GF-D8 (cell line): ENCODE measurements at places on chromosomes 3 and 15.

GRCh38 chr15:93244696-93245660, 156.0 kb upstream of the RGMA start:
- no peak for DNase-seq

DNA sequence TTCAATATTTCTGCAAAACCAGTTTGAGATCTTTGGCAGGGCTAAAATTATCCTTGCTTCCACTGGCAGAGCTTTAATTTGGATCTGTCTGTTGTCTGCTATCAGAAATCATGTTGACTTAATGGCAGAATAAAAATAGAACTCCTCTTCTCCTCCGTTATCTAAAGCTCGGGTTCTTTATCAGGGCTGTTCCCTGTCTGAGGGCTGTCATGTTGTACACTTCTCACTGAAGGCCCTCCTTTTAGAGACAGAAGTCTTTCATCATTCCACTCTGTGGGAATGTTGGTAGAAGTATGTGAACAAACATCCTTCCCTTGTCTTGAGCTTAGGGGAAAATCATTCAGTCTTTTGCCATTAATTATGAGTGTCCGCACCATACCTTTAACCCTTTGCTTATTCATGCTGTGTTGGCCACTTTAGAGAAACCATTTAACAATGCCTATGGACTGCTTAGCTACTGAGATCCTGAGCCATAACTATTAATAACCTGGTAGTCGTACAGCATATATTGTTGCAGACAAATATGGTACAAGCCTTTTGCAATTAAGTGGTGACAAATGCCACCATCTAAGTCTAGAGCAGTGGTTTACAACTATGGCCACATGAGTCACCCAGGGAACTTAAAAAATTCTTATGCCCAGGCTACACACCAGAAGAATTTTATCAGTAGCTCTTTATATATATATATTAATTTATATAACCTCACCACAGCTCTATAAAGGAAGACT, 226.0 kb upstream of the TPM1 start:
- DNase-seq: no peak

- no peak for DNase-seq
Observed at GRCh38 chr15:82177291-82178010, 85.1 kb downstream of the EFL1 start.

GRCh38 chr3:31903686-31904431, 77.2 kb downstream of the OSBPL10 start:
- no peak for DNase-seq

GRCh38 chr3:54977439-54977838, 49.6 kb upstream of the LRTM1 start:
- DNase-seq: no peak

GRCh38 chr3:137134431-137134830, 176.6 kb downstream of the IL20RB start:
- DNase-seq: no peak

DNA sequence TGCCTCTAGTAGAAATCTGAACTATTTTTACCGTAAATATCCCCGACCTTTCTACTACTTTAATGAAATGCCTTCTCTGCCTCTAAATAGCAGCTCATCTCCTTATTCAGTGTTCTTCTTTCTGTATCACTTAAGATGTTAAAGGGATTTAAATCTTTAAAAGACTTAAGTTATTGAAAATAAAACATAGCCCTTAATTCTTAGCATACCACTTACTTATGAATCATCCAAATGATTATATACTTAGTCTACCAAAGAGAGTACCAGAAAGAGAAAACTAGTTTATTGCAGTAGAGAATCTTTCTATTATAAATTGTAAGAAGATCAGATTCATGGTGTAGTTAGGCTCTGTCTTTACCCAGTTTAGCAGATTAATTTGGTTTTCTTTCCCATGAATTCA, 802.0 kb downstream of the TBL1XR1 start:
- DNase-seq: no peak

DNA sequence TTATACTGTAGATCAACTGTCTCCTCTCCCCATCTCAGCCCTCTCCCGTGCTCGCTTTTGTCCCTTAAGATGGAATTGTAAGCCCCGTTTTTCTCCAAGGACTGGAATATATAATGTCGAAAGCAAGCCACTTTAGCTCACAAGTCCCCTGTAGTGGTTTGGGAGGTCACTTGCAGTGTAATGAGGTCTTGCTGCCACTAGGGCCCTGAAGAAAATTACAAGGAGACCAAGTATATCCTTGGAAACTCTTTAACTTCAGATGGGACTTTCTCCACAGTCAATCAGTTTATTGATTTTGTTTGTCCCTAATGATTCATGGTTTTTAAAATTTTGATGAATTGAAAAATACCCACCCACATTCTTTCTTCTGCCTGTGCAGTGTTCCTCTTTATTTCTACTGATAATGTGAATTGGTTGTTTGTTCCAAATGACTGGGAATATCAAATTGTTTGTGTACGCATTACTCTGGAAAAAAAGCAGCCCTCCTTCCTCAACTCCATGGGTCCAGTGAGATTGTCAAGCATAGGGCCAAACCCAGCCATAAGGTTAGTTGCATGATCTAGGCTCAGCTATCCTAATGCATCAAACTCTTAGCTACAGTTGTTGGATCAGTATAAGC, 294.8 kb downstream of the MCTP2 start:
- DNase-seq: no peak

DNA sequence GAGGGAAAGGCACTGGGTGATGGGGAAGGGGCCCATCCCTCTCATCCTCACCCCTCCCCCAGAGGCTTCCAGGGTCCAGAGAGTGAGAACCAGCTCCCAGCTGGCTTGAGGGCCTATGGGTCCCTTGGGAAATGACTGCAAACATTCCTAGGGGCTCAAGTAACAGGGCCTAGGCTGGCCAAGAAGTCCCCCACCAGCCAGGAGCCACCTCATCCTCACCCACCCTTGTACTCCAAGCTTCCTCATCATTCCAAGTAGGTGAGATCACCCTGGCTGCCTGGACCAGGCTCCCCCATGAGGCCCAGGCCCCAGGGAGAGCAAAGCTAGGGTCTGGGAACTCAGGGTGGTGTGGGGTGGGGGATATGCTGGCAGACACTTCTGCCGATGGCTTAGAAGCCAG, 14.8 kb downstream of the LOXL1 start:
- no peak for DNase-seq

- DNase-seq: no peak
Observed at GRCh38 chr15:73954188-73955145, 28.2 kb downstream of the LOXL1 start.

GRCh38 chr15:101028772-101029438, 109.7 kb downstream of the LRRK1 start:
- no peak for DNase-seq

GRCh38 chr3:22319446-22319845, 568.4 kb upstream of the ZNF385D start:
- no peak for DNase-seq

- no peak for DNase-seq
Observed at GRCh38 chr3:139353920-139354556, 10.2 kb downstream of the MRPS22 start.

GRCh38 chr3:141561426-141562034, 74.7 kb downstream of the RASA2 start:
- peak; percentile 27 for DNase-seq

DNA sequence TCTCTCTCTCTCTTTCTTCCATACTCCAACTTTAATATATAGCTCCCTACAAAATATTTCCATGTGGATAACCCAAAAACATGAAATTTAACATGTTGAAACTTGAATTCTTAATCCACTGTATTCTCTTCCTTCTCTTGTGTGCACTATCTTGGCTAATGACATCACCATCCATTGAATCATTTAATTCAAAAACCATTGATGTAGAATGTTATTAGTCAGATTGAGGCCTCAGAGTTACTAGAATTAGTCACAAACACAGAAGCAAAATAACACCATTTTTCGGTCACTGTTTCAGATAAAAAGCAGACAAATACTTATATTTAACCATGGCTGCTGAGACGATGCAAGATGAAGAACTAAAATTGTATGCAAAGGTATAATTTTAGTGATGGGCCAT, 256.9 kb upstream of the LRRC3B start:
- no peak for DNase-seq

GRCh38 chr3:132517311-132517710, 79.8 kb upstream of the ACKR4 start:
- no peak for DNase-seq

DNA sequence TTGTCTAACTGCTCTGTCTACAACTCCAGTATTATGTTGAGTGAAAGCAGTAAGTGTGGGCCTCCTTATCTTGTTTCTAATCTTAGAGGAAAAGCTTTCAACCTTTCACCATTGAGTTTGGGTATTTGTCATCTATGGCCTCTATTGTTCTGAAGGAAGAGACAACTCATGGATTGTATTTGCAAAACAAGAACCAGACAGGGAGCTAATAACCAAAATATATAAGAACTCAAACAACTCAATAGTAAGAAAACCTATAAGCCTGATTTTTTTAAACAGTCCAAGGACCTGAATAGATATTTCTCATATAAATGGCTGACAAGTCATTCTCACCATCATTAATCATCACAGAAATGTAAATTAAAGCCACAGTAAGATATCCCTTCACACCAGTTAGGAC, 113.0 kb downstream of the TAFA4 start:
- DNase-seq: no peak

DNA sequence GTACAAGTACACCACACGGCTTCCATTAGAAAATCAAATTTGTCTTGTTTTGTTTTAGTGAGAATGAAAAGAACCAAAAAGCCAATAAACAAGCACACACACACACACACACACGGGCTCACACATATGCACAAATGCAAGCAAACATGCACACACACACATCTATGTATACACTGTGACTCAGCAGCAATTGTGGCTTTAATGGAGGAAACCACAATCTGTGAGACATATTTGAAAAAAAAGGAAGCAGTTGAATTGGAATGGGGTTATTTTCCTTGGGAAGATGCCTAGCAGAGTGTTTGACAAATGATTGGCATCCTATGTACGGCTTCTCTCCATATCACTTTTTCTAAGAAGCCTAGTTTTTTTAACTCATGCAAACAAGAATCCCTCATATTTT, 201.1 kb upstream of the ARRDC4 start:
- peak; percentile 45 for DNase-seq

DNA sequence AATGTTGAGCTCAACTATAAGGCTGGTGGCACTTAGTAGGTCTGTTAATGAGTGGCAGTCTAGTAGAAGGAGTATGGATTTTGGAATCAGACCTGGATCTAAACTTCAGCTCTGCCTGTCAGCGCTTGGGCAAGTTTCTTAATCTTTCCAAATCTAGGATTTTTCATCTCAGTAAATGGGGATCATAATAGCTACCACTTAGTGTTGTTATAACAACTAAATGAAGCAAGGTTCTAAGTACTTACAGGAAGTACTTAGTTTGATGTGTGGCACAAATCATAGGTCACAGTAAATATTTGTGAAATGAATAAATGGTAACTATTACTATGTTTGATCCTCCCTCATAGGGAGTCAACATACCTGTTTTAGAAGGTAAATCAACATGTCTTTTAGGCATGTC, 31.4 kb downstream of the SLC49A4 start:
- DNase-seq: no peak
